Activated T-cell treated with anti-CD3 and anti-CD28 coated beads, Interleukin-2, amount 50 U/mL, for 1 hour (primary cell): ENCODE measurements at places on chromosomes 7 and 10.

GRCh38 chr10:86191166-86191565, 175.4 kb downstream of the GRID1 start:
- DNase-seq, result no peak

DNA sequence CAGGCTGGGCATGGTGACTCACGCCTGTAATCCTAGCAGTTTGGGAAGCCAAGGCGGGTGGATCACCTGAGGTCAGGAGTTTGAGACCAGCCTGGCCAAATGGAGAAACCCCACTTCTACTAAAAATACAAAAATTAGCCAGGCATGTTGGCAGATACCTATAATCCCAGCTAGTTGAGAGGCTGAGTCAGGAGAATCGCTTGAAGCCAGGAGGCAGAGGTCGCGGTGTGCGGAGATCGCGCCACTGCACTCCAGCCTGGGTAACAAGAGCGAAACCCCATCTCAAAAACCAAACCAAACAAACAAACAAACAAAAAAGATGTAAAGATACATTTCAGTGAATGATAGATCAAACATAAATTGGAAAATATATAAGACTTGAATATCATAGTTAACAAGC, 105.9 kb downstream of the PLPP4 start:
- DNase-seq, result no peak

- peak; percentile 37 for DNase-seq
These were observed 12.9 kb upstream of the DENND2A start for GRCh38 chr7:140653319-140654108.

DNA sequence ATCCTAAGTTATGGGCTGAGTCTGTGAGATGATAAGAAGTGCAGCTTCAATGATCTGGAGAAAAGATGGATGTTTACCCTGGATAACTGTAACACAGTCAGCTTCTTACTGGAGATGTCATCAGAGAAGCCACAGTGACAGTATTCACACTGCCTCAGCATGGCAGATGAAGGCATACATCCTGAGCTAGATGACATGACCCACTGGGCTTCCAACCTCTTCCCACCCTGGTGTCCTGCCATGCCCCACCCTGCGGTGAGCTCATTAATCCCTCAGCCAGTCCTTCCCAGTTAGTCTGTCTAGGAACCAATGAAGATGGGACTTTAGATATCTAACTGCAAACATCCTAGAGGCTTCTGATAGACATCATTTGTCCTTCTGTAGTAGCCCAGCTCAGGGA, 213.8 kb downstream of the TAX1BP1 start:
- DNase-seq, result no peak

DNA sequence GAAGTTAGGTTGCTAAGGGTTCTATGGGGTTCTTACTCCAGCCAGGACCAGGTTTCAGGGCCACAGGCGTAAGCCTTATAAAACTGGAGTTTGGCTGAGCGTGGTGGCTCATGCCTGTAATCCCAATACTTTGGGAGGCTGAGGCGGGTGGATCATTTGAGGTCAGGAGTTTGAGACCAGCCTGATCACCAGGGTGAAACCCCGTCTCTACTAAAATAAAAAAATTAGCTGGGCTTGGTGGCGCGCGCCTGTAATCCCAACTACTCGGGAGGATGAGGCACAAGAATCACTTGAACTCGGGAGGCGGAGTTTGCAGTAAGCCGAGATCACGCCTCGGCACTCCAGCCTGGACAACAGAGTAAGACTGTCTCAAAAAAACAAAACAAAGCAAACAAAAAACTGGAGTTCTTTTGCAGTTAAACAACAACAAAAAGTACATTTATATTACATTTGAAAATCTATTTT, 347 bp upstream of the RRP12 start:
- DNase-seq, result no peak

- no peak for DNase-seq
These were observed 131.6 kb downstream of the ZMIZ1 start for GRCh38 chr10:79200346-79200745.

DNA sequence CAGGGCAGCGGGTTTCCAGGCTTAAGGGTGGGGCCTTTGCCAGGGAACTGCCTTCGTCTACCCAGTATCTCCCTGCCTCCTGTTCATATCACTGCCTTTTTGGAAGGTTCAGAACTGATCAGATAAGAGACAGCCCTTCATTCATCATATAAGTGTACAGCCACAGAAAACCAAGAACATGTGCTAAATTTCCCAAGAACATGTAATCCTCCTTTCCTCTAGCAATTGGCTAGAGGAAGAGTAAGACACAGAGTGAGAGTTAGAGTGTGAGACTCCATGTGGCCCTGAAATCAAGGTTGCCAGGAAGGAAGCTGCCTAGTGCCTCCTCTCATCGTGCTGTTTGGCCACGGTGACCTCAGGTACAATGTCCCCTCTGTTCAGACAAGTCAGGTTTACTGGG, 770.9 kb downstream of the TNS3 start:
- no peak for DNase-seq

GRCh38 chr10:46992803-46993561, 81.8 kb downstream of the PTPN20 start:
- no peak for DNase-seq

DNA sequence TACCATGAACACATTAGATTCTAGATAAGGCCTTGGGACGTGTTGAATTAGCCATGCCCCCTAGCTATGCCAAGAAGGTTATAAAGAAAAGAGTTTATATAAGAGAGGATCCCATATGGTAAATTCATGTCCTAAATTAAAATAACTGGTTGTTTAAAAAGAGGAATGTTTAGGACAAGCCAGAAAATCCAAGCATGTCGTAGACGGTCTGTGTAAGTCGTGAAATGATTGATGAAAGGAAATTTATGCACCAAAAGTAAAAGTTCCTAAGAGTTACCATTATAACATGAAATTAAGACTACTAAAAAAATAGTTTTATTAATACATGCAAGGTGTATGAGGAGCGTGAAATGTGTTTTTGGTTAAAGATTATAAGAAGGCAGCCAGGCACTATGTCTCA, 624.9 kb downstream of the ARL4A start:
- DNase-seq, result no peak

DNA sequence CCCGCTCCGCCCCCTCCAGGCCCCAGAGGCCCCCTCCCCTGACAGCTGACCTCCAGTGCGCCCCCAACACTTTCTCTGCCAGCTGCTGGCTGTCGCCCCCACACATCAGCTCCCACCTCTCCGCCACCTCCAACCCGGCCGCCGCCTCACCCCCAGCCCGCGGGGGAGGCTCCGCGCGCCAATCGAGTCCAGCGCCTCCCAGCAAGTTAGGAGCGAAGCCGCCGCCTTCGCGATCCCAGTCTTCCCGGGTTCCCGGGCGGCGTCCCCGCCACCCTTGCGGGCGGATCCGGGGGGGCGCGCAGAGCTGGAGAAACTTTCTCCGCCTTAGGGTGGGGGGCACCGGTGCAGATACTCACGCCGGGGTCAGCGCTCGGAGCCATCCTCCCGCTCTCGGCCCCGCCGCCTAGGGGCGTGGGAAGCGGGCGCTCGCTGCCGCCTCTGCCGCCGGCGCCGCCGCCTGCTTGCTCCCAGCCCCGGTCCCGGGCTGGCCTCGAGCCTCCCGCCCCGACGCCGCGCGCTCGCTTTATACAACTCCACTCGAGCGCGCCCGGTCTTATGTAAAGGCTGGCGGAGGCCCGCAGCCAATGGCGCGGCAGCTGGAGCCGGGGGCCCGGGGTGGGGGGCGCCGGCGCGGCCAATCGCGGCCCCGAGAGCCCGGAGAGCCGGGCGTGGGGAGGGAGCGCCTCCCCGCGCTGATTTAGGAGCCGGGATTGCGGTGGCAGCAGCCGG, at the start of gene CRTAC1:
Gene CRTAC1, minus strand, starts transcription at position 529 of the 729 bp plus-strand sequence. Its CDS starts 149 bp downstream, at position 380.
- DNase-seq, result no peak

GRCh38 chr10:13272164-13272571, 27.7 kb downstream of the PHYH start:
- no peak for DNase-seq

GRCh38 chr10:130257897-130258296, 121.7 kb downstream of the GLRX3 start:
- DNase-seq, result no peak

DNA sequence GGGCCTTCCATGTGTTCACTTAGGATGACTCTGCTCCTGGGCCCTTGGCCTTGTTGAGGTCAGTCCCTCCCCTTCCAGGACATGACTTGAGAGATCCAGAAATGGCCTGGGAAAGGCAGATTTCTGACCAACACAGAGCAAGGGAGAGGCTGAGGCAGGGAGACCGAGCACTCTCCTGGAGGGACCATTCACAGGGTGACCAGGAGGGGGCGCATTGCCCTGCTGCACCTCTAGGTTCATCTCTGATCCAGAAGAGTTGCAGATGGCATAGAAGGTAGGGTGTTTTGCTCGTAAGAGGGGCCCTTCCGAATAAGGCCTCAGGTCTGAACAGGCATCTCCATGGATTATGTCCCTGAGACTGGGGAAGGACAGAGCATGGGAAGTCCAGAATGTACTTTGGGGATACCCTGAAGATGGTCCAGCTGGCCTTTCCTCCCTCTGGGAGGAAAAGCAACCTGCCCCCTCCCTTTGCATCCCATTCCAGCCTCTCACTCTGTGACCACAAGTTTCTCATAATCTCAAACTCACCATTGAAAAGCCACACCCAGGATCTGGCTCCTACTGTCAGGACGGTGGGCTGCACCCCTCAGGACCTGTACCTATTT, 6.6 kb downstream of the DMBT1 start:
- DNase-seq, result no peak

GRCh38 chr10:99329304-99329553, at the start of gene CNNM1:
CNNM1 (plus strand) TSS chr10:99329356; CDS start chr10:99329388, 32 bp downstream.
- DNase-seq, result peak; percentile 18

DNA sequence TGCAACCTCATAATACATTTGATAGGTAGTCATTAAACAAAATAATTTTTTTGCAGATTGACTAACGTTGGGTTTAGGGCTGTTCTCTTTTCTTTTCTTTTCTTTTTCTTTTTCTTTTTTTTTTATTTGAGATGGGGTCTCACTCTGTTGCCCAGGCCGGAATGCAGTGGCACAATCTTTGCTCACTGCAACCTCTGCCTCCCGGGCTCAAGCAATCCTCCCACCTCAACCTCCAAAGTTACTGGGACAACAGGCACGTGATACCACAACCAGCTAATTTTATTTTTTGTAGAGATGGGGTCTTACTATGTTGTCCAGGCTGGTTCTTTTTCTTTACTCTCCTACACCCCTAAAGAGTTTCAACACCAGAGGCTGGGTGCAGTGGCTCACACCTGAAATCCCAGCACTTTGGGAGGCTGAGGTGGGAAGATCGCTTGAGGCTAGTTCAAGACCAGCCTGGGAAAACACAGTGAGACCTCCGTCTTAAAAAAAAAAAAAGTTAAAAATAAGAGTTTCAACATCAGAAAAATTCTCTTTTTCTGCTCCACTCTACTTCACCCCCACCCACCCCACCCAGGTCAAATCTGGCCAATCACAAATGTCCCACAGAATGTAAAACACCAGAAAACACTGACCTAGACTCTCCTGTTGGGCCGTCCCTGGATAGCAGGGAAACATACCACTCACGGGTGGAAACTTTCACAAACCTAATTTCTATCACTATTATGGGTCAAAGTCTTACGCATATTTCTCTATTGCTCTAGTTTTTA, 3.0 kb downstream of the HIP1 start:
- DNase-seq, result no peak

DNA sequence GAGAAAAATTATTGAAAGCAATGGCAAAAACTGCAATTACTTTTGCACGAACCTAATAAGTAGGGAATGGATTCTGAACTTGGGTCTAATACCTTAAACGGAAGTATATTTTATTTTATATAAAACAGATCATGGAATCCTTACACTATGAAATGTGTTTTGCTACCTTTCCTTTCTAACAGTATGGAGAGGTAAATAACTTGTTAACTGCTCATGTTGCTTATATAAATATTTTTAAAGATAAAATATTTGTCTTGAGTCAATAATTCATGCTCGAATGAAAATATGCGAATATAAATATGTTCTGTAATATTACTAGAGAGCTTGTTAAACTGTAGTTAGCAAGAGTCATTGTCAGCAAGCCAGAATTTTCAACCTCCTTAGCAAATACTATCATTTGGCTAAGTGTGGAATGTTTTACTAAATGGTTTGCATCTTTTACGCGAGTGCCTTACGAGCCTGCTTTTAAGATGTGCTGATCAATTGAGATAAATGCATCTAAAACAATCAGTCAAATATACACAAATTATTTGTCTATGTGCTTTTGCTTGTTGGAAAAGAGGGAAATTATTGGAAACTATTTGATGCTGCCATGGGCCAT, 5.9 kb downstream of the GNAT3 start:
- DNase-seq, result no peak

GRCh38 chr7:37598824-37599223, 84.7 kb upstream of the GPR141 start:
- DNase-seq, result no peak

DNA sequence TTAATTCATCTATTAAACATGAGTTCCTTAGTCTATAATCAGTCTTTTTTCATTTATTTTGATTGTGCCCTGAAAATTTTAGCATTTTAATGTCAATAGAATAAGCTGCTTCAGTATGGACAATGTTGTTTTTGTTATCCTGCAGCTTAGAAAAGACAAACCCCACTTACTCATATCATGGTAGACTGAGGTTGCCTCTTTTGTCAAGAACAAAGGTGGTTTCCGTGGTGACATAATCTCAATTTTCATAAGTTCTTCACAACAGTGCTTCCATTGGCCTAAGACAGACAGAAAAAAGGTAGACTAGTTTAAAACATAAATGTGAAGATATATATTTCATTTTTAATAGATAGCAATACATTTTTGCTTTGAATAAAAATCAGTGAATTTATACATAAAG, 69.1 kb downstream of the RTKN2 start:
- no peak for DNase-seq

DNA sequence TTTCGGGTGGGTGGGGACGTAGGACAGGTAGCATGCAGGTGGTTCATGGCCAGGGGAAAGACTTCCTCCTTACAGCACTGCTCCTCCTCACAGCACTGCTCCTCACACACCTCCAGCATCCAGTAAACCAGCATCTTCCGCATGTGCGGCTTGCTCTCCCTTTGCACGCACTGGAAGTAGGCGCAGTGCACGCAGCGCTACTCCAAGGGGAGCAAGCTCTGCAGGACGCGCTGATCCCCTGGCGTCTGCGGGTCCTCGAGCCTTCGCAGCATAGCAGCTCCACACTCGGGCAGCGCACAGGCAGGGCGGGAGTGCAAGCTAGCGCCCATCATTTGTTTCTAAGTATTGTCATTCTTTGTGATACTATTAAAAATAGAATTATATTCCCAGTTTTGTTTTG, 30.5 kb upstream of the MAP3K8 start:
- no peak for DNase-seq

GRCh38 chr7:156184164-156184563, 371.9 kb upstream of the SHH start:
- no peak for DNase-seq

GRCh38 chr10:103752680-103753248, 102.6 kb downstream of the SH3PXD2A start:
- no peak for DNase-seq

GRCh38 chr7:22683379-22683778, 43.6 kb upstream of the IL6 start:
- no peak for DNase-seq

DNA sequence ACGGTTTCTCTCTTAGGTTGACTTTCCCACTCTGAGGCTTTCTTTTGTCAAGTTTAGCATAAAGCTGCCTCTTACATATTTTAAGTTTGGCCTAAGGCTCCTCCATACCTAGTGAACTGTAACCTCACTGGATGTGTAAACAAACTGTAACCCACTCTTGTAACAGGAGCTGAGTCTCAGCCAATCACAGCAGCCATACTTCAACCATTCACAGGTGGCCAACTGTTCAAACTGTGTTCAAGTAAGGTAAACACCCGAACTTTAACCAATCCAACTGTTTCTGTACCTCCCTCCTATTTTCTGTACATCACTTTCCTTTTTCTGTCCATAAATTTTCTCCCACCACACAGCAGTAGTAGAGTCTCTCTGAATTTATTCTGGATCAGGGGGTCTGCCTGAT, 7.7 kb upstream of the NRBF2 start:
- no peak for DNase-seq
